HFFc6 (cell line): ENCODE measurements at places on chromosomes 3 and 15. TPM values are rescaled to one million over a fixed set of nuclear protein-coding genes. Genes with fewer than 3 reads are reported as not detected.

NANOGP8 gene
- not detected in 2 replicates for total RNA-seq

ST3GAL6 gene
- total RNA-seq = not detected in 3 replicates

RNU6-1 gene
- not detected in 3 replicates for total RNA-seq

GRM2 gene
- not detected in 3 replicates for total RNA-seq

ISLR2 gene
- total RNA-seq = not detected in 3 replicates

DNA sequence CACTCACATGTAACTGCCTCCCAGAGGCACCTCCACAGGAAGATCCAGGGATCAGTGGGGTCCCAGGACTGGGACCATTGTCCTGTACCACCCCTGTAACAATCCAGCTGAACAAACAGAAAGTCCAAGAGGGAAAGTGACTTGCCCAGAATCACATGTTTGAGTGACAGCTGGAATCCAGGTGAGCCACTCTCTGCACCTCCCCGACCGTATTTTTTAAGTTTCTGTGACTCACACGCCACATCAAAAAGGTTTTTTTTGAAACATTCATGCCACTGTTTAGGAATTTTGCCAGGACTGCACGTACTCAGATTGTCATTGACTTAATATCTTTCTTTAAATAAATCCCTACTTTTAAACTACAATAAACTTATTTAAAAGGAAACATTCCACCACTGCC lies 9.8 kb upstream of the SLC6A1 start:
- DNase-seq = no peak

- DNase-seq = no peak
Measured at GRCh38 chr3:67995206-67995605, 340.8 kb upstream of the SUCLG2 start.

GRCh38 chr3:8712908-8713255 lies 20.7 kb upstream of the CAV3 start:
- no peak for DNase-seq

DNA sequence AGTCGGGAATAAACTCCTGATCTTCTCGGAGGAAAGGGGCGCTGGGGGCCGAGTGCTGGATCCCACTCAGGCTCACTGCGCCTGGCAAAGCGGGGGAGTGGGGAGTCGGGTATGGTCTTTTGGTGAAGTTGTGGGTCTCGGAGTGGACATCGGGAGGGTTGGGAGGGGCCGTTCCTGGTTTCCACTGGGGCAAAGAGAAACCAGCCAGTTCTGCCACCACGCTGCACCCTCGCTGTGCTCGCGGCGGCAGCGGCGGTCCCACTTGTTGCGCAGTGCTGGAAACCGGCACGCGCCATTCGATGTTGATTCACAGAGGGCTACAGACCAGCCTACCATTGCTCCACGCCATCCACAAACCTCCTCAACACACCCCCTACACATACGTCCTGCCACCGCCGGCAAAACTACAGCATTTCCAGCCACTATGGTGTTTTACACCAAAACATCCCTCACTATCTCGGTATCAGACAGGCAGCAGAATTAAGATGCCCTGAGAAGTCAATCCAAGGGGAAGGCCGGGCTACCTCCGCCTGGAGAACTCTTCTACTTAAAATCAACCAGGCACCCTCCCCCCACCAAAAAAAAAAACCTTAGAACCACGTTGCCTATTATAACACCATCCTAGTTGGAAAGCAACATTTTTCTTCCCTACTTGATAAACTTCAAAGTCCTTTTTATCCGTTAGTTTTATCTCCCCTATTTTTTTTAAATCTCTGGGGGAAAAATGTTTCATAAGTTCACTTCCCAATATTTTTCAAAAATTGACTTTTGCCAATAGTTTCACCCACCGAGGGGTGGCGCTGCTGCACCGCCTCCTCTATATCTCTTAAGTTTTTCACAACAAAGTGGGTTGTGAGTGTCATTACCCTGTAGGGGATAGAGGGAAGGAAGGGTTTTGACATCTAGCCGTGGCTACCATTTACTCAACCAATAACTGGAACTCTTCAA lies 3.6 kb downstream of the BCL6 start:
- DNase-seq = peak; percentile 63

- no peak for DNase-seq
Measured at GRCh38 chr3:180881065-180881801, 31.2 kb upstream of the FXR1 start.

- DNase-seq = peak; percentile 5
Measured at GRCh38 chr3:172259111-172259541, 189.1 kb downstream of the GHSR start.

DNA sequence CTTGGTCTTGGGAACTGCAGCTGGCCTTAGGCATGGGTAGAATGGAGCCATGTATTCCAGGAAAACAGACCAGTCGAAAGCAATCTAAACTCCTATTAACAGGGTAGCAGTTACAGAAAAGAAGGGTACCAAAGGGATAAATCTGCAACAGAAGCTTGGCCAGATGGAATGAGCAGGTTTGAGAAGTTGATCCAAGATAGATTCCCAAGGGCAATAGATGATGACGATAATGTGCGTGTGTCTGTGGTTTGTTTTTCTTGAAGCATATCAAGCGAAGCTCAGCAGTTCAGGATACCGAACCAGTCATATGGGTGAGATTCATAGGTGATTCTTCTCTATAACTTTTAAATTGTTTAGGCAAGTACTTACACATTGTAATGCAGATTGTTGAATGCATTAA lies 203.8 kb upstream of the SEMA6D start:
- no peak for DNase-seq

GRCh38 chr15:89309993-89310392 lies 24.6 kb downstream of the POLG start:
- no peak for DNase-seq

DNA sequence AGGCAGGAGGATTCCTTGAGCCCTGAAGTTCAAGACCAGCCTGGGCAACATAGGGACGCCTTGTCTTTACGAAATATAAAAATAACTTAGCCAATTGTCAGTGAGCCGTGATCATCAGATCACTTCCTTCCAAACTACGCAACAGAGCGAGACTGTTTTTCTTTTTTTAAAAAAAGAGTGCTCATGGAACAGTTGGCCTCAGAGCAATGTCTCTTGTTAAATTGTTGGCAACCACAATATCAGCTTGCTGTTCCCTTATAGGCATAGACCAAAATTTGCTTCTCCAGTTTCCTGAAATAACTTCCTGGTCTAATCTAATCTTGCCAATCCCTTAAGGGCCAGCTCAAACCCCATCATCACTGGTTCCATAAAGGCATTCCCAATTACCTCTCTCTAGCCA lies 93.3 kb upstream of the SLC4A7 start:
- DNase-seq = no peak

DNA sequence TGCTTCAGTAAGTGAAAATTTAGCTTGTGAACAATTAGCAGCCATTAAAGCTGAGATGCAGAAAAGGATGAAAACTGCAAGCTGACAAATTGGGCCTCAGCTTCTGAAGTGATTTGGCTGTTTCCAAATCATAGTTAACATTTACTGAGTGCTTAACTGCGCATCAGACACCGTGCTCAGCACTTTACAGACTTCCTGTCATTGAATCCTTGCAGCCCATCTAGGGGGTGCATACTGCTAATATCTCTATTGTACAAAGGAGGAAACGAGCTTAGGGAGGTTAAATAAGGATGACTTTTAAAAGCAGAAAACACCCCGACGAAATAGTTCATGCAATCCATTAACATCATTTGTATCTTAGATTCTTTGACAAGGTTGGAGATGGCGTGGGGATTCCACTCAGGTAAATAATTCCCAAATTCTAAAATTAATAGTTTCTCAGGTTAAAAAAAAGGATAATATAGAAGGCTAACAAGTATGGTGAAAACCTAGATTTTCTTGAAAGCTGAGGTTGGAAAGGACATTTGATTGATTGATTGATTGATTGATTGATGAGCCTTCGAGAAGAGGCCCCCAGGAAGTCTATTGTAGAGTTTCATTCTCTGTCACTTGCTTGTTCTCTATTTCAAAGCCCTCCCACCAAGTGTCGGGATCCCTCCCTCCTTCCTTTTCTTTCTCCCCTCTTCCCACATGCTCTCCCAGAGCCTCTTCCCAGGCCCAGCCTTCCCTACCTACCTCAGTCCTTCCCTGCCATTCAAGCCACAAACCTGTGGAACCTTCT lies 23.5 kb upstream of the EPHB3 start:
- DNase-seq = no peak

DNA sequence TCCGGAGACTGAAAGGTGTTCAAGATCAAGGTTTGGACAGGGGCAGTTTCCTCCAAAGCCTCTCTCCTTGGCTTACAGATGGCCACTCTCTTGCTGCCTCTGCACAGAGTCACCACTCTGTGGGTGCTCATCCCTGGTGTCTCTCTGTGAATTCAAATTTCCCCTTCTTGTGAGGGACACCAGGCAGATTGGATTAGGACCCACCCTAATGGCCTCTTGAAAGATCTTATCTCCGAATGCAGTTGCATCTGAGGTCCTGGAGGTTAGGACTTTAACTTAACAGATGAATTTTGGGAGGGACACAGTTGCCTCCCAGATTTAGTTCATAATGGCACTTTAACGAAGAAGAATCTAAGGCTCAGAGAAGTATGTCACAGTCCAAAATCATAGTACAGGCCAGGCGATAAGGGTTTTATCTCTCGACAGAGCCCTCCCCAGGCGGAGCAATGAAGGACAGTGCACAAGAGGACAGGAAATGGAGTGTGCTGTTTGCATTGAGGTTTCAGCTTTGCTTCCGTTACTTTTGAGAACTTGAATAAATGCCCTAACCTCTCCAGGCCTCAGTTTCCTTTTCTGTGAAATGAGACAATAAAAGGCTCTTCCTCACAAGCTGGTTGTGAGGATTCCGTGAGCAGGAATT lies 38.9 kb upstream of the KIF23 start:
- DNase-seq = no peak

DNA sequence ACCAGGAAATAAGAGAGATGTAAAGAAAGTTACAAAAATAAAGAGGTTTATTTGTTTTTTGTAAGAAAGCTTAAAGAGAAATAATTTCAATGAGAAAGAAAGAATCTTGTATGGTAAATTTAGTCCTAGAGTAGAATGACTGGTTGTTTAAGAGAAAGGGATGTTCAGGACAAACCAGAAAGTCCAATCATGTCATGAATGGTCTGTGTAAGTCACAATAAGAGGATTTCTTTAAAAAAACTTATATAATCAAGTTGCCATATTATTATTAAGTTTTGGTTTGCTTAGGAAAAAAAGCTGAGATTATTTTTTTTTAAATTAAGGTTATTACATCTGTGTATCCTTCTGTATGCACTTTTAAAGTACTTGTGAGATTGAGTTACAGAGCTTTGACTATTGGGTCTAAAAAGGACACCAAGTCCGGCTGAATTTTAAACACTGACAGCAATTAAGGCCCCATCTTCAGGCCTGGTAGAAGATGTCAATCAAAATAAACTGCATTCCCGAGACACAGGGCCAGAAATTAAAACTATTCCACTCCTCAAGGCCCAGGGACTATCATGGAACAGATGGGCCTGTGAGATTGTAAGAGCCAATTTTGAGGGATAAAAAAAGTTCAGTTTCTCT lies 12.2 kb downstream of the ERICH6 start:
- DNase-seq = no peak
